Mammary epithelial cell (primary cell): ENCODE measurements at places on chromosomes 6 and 20. TPM values are rescaled to one million over a fixed set of nuclear protein-coding genes. Genes with fewer than 3 reads are reported as not detected.

DNA sequence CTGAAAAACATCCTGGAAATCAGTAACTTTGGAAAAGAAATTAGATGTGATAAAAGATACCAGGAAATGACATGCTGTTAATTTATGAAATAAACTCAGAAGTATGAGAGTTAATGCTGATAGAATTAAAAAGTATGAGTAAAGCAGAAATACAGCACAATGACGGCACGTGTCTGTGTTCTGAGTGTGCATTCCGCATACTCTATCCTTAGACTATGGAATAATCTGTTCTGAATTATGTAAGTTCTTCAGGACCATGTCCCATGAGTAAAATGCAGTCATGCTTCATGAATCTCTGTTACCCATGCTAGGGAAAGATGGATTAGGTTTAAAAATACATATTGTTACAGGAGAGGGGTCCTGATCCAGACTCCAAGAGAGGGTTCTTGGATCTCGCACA is 21.7 kb downstream of the HECA start:
- no peak for DNase-seq

GRCh38 chr20:63980317-63980805 is 571 bp upstream of the PRPF6 start:
- peak; percentile 78 for DNase-seq

CLIC5 gene
- total RNA-seq: not detected

DNA sequence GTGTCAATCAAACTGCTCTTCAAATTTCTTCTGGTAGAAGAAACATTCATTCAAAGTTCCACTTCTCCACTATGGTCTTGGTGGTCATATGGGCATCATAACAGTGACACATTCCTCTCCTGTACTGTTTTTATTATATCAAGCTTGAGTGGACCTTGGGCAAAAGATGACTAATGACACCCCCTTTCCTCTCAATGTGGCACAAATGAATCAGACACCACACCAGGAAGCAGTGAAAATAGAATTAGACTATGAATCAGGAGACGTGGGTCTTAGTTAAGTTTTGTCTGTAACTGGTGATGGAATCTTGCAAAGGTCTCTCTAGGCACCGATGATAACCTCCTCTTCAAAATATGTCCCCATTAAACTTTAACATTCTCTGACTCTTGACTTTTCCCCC is 9.0 kb upstream of the NRSN1 start:
- DNase-seq: no peak

- no peak for DNase-seq
These were observed 27.1 kb upstream of the PHACTR3 start for GRCh38 chr20:59577037-59577808.

COL10A1 gene
- total RNA-seq: not detected

DNA sequence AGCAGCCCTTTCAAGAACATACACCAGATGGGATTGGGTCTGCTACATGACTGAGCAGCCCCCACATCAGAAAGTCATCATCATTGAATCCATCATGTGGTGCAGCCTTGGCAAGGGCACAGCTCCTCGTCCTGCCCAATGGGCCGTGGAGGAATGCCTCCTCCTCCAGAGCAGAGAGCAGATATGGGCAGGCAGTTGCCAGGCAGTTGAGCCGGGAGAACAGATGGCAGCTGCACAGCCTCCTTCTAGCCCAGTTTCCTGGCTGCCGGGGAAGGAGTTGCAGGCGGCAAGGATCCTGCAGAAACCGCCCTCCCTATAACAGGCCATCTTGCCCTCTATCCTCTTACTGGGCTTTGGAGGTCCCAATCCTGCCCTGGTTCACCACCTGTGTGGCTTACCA is 11.9 kb upstream of the ZFAND3 start:
- DNase-seq: peak; percentile 21

HUS1B gene
- total RNA-seq: 1.5 TPM
